ENCODE measurements at places on chromosomes 1 and 21. TPM values are rescaled to one million over a fixed set of nuclear protein-coding genes. Genes with fewer than 3 reads are reported as not detected.

- DNase-seq: no peak
Observed at GRCh38 chr21:46503922-46504550, 45.3 kb downstream of the DIP2A start.

GRCh38 chr1:52191395-52191965 lies 49.6 kb downstream of the ZFYVE9 start:
- no peak for DNase-seq

DNA sequence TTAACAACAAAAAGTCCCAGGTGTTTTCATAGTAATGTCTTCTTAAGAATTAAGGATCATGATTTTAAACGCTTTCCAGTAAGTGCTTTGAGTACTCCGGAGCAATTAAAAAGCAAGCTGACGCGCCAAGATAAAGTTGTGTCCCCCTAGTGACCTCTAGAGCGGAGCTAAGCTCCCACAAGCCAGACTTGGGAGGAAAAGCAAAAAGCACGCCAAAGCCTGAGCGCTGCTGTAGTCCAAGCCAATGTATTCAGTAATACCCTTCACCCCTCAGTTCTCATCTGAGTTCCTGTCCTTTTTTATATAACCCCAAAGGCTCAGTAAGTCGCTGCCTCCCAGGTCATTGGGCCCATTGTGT lies 3.5 kb upstream of the SLC44A5 start:
- no peak for DNase-seq

DNA sequence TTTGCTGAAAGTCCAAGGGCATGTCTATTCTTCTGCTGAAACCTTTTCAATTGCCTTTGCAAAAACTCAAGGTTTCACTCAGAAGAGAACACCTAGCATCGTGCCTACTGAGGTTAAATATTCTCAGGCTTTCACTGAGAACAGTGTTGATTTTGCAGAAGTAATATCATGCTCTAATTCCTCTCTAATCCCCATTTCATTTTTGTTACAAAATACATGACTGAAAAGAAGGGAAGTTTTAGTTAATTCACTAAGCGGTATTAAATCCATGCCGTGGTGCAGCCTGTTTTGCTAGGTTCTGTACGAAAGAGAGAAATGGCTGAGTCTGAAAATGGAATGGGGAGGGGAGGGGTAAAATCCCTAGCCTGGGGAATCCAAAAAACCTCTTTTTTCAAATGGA lies 163.2 kb upstream of the CAMK1G start:
- DNase-seq: no peak

DNA sequence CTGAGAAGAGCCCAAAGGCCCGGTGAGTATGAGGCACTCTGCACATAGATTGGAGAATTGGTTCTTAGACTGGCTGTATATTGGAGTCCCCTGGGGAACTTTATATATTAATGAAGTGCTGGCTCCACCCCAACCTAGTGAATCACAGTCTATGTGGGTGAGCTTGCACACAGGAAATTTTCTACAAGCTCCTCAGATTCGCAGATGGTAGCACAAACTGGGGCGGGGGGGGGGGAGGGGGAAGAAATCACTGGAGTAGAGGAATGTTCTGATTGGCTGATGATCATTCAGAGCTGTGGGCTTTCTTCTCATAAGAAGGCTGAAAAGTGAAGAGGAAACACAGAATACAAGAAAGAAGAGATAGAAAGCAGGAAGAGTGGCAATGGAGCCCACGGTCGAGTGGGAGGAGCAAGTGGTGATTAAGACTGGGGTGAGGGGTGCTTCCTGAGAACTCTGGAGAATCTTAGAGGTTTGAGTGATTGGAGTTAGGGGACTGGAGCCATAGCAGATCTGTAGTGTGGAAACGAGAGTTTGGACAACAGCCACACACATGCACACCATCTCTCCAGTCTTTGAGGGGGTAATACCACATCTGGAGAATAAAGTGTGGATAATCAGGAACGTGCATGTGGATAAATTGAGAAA lies 465.9 kb upstream of the DAB1 start:
- no peak for DNase-seq

DNA sequence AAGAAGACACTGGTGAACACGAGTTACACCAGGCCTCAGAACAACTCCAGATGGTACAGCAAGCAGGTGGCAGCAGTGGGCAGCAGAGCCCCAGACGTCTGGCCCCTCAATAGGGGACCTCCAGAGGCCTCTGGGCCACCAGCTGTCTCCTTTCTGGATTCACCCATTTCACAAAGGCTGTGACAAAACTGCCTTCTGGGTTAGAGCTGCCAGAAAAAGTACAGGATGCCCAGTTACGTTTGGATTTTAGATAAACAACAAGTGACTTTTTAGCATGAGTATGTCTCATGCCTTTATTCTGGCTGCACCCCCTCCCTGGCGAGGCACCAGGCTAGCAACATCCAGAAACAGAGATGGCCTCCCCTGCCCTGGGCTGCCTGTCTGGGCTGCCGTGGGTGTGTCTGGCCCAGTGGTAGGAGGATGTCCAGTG lies 30.1 kb downstream of the ITPKB start:
- no peak for DNase-seq

- DNase-seq: no peak
Observed at GRCh38 chr1:191608367-191608766, 549.9 kb upstream of the RGS18 start.

DNA sequence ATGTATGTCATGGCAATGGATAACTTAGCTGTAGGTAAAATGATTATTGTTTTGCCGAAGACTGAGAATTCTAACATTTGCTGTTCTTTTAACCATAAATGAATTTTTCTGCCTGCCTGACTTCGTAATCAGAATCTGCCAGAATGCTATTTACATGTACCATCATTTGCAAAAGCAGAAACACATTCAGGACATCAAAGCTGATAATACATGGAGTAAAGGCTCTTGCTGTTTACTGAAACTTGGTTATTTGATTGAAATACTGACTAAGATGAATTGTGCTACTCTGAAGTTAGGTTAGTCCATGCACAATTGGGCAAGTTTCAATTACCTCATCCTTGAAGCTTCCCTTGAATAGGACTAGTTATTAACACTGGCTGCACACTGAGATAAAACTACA lies 293.8 kb downstream of the PLA2G4A start:
- no peak for DNase-seq

DNA sequence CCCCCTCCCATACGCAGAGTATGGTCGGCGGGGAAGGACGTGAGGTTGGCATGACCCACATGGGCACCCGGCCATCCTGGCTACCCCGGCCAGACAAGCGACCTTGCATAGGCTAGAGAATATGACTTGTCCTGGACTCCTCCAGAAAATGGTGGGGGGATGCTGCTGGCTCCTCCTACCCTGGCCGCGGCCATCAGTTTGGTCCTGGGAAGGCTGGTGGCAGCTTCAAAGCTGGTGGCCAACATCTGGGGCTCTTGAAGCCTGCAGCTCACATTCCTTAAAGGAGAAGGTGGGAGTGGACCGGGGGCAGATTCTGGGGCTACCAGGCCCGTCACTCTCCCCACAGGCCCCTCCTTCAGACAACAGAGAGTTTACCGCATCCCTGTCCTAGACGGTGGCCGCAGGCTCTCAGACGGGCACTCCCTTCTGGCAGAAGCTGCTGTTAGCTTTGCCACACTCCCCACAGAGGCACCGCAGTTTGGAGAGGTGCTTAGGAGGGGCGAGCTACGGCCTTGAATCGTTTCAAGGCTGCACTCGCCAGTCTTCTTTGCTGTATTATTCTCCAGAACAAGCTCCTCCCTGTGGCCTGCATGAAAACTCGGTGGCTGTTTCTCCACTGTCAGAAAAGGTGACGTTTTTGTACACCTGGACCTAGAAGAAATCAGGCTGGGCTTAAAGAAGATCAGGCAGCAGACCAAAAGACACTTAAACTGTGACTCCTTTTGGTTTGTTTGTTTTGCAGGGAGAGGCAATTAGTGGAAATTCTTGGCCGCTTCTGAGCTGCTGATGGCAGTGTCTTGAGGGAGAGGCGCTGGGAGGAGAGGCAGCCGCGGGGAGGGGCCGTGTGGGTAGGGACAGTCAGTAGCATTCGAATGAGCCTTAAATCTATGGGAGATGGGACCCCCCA lies 68.0 kb downstream of the RUNX3 start:
- DNase-seq: no peak

DNA sequence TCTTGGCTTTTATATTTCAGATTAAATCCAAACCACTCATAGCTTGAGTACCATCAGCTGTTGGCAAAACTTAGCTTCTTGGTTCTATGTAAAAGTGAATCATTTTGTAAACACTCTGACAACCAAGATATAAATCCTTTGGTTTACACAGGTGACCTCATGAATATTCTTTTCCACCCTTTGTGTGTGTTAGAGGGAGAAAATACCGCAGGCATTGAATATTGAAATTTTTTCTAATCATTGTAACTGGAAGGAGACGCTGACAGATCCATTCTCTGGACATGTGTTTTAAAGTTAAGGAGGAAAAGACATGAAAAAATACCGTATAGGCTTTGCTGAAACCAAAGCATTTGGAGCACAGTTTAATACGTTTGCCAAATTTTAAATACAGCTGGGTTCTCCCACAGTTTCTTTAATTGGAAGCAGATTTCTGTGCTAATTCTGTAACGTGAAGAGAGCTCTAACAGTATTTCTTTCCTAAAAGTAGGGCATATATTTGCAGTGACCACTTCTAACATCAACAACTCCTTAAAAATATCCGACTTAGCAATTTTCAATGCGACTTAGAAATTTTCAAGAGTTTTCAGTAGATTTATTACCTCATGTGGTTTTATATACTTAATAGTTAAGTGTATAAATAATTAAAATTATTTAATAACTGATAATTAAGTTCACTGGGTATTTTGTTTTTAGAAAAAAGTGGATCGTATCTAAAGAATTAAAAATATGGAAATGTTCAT lies 388.2 kb downstream of the USP25 start:
- peak; percentile 71 for DNase-seq

DNA sequence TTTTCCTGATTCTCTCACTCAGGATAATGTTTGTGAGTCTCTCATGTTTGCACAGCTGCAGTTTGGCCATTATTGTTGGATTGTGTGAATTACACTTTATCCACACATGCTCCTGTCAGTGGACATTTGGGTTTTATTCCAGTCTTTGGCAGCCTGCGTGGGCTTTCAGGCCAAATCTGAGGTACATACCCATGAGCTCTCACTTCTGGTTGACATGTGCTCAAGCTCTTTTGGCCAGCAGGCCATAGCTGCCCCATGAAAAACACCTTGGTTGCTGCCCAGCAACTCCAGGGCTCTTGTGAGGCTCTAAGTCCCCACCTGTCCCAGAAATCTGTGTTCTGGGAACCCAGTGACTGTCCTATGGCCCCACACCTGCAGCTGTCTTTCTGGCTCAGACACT lies 124.5 kb upstream of the GALNT2 start:
- DNase-seq: no peak

DNA sequence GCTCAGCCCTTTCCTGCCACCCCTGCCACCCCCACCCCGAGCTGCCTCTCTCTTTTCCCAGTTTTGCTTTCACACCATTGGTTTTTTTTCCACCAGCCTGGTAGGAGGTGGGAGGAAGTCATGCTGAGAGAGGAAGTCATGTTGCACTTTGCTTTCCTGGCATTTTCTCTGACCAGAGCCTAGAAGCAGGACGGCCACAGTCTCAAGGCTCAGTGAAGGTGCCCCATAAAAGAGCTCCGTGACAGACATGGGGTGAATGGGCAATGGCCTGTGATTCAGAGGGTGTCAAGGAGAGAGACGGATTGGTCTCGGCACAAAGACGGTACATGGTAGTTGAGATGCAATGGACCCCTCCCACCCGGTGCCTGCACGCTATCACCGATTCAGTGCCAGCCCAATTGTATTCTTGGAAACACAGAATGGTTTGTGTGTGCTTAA lies 42.1 kb upstream of the DMRTB1 start:
- no peak for DNase-seq

- DNase-seq: no peak
Observed at GRCh38 chr1:74395571-74395970, 116.8 kb downstream of the LRRC53 start.

- no peak for DNase-seq
Observed at GRCh38 chr1:106986603-106987002, 69.9 kb upstream of the PRMT6 start.

GRCh38 chr1:157992031-157992832 lies 1.2 kb upstream of the KIRREL1 start:
- no peak for DNase-seq

DNA sequence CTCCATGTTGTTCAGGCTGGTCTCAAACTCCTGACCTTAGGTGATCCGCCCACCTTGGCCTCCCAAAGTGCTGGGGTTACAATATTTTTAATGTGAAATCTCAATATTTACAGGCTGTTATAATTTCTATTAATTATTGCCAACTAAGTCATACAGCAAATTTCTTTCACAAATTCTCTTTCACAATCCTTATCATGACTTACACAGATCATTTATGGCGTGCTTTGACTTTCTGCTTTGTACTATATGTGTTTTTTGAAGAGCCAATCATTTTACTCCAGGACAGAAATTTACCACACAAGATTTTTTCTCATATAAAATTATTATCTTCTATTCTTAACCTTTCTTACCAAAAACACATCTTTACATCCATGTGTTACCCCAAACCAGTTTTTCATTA lies 1729.9 kb downstream of the NCAM2 start:
- DNase-seq: no peak

- DNase-seq: no peak
Observed at GRCh38 chr21:43825936-43826622, 36.7 kb downstream of the RRP1 start.

DNA sequence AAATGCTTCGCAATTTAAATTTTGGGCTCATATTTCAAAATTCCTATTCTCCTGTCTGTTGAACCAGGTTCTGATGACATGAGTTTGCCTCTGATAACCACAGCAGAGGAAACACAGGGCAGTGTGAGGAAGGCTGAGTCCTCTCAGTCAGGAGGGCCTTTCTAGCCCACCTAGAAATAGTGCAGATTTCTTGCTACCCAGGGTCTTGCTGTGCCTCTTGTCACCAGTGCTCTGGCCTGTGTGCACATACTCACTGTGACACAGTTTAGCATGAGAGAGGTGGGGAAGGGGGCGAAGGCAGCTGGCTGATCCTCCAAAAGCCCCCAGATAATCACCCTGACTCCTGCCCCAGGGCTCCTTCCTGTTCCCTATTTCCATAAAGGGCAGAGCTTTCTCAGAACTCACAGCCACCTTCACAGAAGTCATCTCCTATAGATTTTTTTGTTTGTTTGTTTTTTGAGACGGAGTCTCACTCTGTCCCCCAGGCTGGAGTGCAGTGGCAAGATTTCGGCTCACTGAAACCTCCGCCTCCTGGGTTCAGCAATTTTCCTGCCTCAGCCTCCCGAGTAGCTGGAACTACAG lies 23.7 kb downstream of the ERRFI1 start:
- DNase-seq: no peak

Gene TACSTD2
- 0.14 TPM for polyA plus RNA-seq

Gene RGS13
- polyA plus RNA-seq: 0.71 TPM

Gene HPDL
- 2.1 TPM for polyA plus RNA-seq

Gene MYOC
- 4.5 TPM for polyA plus RNA-seq

Gene DNASE2B
- polyA plus RNA-seq: not detected

Gene EPHB2
- 15.7 TPM for polyA plus RNA-seq

Gene GFI1
- polyA plus RNA-seq: 0.20 TPM

Gene TNNT2
- 1,099 TPM for polyA plus RNA-seq

Gene ITLN2
- polyA plus RNA-seq: not detected

Gene TP73
- polyA plus RNA-seq: 1.0 TPM

Gene PRAMEF12
- polyA plus RNA-seq: not detected

Gene F13B
- polyA plus RNA-seq: not detected

Gene LRRC71
- polyA plus RNA-seq: 1.2 TPM

Data from forelimb muscle (tissue), 1 donor.